ENCODE measurements at places on chromosomes 5 and 9.
A peak's percentile ranks its signal among the peaks of the same experiment; 100 is the strongest.

DNA sequence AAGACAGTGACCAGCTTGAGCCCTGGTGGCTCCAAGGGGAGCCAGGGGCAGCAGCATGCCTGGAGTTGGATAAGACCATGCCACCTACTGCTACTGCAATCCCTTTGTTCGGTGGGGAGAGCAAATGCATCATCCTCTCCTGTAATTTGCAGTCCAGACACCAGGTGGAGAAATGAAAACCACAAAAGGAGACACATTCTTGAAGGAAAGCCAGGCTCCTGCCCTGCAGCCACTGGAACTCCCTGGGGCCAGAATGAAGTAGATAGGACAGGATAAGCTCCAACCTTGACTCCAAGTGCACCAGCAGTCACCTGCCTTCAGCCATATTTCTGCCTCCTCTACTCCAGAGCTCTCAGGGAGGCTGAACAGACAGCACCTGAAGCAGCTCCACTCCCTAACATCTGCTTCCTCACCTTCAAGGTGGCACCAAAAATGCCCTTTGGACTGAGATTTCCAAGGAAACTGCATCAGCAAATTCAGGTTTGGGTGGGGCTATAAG, 65.1 kb upstream of the IQGAP2 start:
- peak; percentile 83 for DNase-seq

DNA sequence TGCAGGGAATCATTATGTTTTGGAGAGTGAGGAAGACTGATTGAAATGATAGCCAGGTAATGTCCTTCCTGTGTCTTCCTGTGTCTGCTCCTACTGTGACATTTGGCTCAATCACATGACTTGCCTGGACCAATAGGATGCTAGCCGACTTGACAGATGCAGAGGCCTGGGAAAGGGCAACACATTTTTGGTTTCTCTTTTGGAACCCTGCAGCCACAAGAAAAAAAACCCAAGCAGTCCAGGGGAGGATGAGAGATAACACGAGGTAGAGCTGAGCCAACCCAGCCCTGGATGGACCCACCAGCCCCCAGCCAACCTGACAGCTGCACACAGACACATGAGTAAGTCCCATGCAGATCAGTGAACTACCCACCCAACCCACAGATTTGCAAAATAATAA, 256.1 kb upstream of the SMARCA2 start:
- DNase-seq: no peak

GRCh38 chr5:166127766-166128570, 2163.5 kb upstream of the WWC1 start:
- no peak for DNase-seq

GRCh38 chr5:74433255-74433895, 207.2 kb downstream of the ENC1 start:
- no peak for DNase-seq

GRCh38 chr9:133851693-133852092, 113.5 kb upstream of the SARDH start:
- no peak for DNase-seq

DNA sequence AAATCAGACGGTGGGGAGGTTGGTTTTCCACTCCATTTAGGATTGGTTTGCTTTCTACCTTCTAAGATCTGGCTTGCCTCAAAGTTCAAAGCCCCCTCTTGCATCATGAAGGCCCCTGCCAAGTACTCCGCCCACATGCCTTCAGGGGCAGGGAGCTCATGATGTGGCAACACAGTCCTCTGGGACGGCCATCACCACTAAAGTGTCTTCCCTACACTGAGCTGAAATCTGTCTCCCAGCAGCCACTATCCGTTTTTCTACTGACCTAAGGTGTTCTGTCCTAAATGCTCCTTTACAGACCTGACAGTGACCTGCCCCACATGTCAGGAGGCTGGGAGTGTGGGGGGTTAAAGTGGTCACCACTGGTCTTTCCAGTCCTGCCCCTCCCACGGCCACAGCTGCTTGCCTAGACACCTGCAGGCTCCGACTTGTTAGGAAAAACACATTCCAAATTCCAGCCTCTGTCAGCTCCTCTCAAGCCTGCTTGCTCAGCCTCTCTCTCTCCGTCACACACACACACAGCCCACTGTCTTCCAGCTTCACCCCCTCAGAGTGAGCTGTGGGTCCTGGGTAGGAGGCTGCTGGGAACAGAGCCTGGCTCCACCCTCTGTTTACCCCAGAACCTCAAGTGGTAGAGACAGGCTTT, 44.9 kb downstream of the SHB start:
- no peak for DNase-seq

DNA sequence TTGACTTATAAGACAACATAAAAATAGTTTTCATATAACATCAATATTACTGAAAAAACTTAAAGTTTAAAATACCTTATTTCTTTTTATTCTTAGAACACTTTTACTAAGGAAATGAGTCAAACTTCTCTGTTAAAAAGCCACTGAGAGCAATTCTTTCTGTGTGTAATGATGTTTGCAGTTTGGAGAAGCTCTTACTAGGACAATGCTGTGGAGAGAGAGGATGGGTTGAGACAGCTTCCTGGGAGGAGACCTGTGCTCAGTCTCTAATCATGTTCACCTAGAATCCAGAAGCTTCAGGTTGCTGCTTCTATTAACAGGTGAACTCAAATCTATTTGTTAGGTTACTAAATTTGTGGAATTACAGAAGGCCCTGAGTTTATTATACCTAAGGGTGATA, 198.5 kb downstream of the DNAH5 start:
- no peak for DNase-seq

DNA sequence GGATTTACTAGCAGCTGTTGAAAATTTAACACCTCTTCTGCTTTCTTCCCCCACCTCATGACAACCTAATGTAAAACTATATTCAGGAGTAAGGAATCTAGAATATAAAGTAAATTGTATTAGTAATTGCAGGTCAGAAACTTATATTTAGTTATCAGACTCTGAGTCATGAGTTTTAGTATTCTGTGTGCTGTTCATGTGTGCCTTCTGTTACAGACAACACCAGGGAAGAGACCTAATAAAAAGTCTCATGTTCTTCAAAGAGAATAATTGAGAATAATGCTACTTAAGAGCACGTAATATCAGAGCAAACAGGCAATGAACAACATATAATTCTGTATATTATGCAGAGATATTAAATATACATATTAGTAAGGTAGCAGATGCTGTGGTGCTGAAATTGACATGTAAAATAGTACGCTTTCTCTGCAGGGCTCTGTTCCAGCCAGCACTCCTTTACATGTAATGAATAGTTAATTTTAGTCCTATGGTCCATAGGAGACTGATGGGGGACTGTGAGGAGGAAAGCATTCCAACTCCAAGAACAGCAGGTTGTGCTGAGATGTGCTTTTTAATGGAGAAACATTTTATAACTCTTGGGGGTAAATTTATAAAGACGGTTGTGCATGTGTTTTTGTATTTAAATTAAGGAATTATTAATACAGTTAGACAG, 106.4 kb downstream of the ZSWIM6 start:
- no peak for DNase-seq

GRCh38 chr9:72441848-72442607, 77.0 kb upstream of the ZFAND5 start:
- no peak for DNase-seq

GRCh38 chr9:32449969-32450368, 65.5 kb downstream of the ACO1 start:
- no peak for DNase-seq

DNA sequence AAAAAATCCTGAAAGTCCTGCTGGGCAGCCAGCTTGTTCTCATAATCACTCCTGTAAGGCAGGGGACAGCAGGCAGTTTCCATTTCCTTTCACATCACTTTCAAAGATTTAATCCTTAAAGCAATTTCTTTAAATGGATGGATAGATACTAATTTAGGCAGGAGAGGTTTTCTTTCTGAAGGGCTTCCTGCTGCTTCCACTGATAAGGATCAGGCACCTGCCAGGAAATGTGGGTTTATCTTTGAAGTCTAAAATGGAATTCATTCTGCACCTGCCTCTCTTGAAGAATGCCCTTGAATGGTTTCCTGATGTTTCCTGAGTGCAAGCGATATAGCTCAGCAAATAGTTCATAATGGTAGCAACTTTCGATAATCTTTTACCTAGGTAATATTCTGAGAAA, 64.5 kb downstream of the STARD4 start:
- DNase-seq: no peak

Data from hematopoietic multipotent progenitor cell treated with erythropoietin and hydrocortisone succinate and interleukin-3 and kit ligand, for 8 days (in vitro differentiated cells).